Hematopoietic multipotent progenitor cell treated with erythropoietin and hydrocortisone succinate and interleukin-3 and kit ligand, for 4 days (in vitro differentiated cells): ENCODE measurements at places on chromosomes 11 and 22.

- no peak for DNase-seq
These were observed 20.3 kb upstream of the PGM2L1 start for GRCh38 chr11:74418509-74418895.

- DNase-seq: no peak
These were observed 7.4 kb downstream of the ETS1 start for GRCh38 chr11:128579798-128580504.

DNA sequence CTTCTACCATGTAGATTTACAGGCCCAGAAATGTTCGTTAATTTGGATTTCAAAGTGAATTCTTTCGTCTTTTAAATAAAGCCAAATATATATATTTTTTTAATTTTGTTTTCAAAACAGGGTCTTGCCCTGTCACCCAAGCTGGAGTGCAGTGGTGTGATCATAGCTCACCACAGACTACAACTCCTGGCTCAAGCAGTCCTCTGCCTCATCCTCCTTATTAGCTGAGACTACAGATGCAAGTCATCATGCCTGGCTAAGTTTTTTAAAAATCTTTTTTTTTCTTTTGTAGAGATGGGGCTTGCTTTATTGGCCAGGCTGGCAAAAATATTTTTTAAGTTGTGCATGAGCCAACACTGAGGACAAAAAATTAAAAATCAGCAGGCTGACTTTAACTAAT is 5.0 kb upstream of the LMO2 start:
- DNase-seq: no peak

- DNase-seq: peak; percentile 38
These were observed 85.4 kb downstream of the MICAL2 start for GRCh38 chr11:12195768-12196167.

GRCh38 chr22:21718499-21718898 is 17.1 kb downstream of the YPEL1 start:
- no peak for DNase-seq
